ENCODE measurements at places on chromosomes 16 and 17. TPM values are rescaled to one million over a fixed set of nuclear protein-coding genes. Genes with fewer than 3 reads are reported as not detected.

DNA sequence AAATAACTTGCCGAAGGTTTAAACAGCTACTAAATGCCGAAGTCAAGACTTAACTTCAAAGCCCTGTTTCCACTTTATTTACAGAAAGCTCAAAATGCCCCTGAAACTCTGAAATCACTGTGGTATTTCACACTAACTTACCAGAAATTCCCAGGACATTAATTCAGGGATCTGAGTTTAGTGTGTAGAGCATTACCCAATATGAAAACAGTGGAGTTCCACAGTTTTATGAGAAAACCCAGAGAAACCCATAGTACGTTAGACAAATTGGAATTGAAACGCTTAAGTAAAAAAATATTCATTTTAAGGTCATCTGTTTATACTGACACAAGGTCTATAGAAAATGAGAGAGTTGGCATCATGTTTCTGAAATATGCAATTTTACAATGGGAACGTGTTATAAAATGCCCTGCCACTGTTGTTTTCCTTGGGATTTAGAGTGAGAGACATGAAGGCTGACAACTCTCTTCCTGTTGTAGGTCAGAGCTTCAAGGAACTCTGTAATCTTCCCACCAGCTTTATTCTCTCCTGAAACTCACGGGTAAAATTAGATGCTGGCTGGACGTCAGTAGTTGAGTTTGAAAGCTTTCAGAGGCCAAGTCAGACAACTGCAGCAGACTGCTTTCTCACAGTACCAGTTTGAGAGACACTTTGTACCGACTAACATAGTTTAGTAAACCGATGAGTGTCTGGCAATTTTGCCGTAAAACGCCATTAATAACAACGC lies 139.4 kb upstream of the TBX2 start:
- no peak for DNase-seq

DNA sequence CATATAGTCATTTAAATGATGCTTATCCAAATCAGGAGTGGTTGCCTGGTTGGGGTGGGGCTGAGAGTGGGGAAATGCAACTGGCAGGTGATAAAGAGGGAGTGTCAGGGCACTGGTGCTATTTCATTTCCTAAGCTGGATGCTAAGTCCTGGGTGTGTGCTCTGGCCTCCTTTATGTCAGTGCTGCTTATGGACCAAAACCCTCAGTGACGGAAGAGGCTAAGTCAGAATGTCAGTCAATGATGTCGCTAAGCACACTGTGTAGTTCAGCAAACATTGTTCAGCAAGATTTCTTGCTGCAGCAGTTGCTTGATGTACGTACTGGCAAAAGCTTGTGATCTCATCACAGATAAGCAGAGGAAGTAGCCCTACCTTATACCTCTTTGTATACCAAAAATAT lies 16.4 kb upstream of the FLCN start:
- DNase-seq = no peak

DNA sequence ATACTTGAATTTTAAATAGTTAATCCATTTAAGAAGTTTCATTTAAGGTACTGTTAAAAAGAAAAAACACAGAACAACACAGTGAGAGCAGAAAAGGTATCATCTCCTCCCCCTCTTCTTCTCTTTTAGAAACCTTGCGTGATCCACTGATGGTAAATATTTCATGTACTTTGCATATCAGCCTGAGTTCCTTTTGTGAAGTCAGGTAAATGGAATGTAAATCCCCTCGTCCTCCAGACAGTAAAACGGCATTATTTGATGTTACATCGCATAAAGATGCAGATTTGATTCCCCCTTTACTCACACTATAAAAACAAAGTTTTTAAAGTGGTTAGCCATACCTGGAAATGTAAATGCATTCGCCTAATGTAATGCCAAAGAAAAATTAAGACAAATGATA lies 234.4 kb downstream of the WWOX start:
- DNase-seq = no peak

DNA sequence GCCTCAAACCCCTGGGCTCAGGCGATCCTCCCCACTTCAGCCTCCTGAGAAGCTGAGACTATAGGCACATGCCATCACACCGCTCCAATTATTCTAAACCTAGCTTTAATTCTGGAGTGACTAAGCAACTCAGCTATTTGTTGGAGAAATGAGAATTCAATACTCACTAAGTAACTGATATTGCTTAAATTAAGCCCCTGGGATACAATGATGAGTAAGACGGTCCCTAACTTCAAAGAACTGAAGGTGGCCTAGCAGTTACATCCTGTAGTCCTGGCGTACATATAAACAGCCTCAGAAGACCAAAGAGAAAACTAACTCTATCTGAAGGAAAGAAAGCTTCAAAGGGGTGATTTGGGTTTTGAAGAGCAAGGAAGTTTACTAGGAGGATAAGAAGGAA lies 25.0 kb downstream of the XPO6 start:
- no peak for DNase-seq

DNA sequence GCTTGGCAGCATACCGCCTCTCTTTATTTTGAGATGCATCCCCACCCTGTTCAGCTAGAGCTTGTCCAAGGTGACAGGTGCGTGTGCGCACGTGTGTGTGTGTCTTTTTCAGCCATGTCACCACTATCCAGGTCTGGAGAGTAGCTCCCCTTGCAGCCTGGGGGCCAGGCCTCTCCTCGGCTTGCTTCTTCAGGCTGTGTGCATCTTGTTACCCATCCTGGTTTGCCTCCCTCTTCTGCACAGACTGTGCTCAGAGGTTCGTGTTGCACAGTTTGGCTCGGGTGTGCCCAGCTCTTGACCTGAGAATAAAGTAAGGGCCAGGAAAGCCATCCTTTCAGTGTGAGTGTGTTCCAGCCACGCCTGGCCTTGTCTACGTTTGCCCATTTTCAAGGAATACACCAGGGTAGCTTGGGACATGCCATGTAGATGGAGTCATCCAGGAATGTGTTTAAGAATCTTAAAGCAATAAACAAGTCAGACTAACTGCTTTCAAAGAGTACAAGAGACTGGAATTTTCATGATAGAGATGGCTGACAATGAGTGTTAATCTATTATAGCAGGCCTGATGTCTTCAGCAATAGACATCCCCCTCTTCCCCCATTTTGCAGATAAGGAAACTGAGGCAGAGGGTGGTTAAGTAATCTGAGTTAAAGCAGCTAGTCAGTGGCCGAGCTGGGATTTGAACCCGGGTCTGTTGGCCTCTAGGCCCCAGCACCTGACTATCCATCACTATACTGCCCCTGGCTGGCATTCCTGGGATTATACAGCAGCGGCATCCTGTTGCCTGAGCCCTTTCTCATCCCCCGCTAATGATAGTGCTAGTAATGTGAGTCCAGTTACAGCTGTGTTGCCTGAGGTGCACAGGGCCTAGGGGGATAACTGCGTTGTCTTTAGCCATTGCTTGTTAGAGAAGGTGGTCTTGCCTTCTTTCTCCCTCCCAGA lies 77.9 kb downstream of the KSR1 start:
- peak; percentile 59 for DNase-seq

GRCh38 chr17:2723505-2723996 lies 12.0 kb upstream of the CLUH start:
- no peak for DNase-seq

Gene GDPD3
- 15.2 TPM for total RNA-seq

Measured in spleen (tissue), 13 donors.